Lower leg skin (tissue), 4 donors: ENCODE measurements at places on chromosomes 3 and 15. TPM values are rescaled to one million over a fixed set of nuclear protein-coding genes. Genes with fewer than 3 reads are reported as not detected.

SENP7 gene
- total RNA-seq = 15.9 TPM

PP2D1 gene
- not detected for total RNA-seq

APBA2 gene
- 1.6 TPM for total RNA-seq

UBE2E1 gene
- 50.5 TPM for total RNA-seq

GRCh38 chr3:15205934-15206661 lies at the start of gene CAPN7:
Gene CAPN7, plus strand, starts transcription at chr3:15206246. Its CDS starts 250 bp downstream, at chr3:15206496.
- peak; percentile 98 for DNase-seq

DNA sequence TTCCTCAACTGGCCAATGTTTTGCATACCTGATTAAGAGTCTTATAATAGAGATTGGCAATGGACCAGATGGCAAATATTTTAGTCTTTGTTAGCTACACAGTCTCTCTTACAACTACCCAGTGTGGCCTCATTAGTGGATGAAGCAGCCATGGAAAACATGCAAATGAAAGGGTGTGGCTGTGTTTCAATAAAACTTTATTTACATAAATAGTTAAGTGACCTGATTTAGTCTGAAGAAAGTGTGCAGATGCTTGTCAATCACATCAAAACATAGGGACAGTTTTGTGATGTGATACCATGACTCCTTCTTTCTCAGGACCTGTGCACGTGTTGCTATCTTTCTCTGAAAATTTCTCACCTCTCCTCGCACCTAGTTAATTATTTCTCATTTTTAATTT lies 309.8 kb upstream of the GRM7 start:
- no peak for DNase-seq

DNA sequence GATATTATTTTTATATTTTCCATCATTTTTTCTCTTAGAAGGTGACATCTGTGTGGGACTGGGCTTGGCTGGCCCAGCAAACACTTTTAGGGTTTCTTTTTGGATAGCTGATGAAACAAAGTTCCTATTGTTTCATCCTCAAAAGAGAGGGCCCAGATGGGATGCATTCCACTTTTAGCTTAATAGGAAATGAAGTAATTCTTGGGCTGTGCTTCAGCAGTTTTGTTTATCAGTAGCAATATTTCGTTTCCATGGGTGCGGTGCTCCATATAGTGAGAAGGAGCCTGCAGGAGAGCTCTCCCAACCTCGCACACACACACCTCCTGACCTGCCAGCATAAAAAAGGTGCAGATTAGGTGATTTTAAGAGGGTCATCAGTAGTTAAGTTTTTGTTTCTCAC lies 147.5 kb downstream of the AKAP13 start:
- peak; percentile 36 for DNase-seq

DNA sequence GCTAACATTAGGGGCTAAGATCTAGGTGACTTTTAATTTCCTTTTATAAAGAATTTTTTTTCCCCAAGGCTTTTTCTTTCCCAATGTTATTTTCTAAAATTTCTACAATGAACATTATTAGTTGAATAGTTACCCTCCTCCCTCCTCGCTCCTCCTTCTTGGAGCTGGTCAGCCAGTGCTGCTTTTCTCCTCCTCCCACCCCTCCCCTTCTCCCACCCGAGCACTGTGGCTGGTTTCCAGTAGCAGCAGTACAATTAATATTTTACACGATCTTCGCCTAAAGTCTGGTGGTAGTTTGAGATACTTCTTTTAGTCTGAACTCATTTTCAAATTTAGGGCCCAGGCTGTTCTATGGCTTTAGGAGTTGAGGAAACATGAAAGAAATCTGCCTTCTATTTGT lies 41.6 kb downstream of the EEFSEC start:
- DNase-seq = no peak

DNA sequence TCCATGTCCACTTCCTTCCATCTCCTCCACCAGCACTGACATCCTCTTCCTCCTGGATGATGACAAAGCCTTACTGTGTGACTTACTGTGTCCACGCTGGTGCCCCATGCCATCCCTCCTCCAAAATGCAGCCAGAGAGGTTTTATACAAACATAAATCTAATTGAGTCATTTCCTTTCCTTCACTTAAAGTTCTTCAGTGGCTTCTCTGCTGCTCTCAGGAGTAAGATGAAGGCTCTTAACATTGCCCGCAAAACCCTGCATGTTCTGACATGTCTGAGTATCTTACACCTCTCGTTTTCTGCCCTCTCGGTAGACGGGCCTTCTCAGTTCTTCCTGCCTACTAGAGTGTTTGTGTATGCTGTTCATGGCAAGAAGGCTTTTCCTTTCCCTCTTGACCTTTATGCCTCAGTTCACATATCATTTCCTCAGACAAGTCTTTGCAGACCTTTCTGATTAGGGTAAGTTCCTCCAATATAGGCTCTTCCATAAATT lies 175.5 kb downstream of the CFAP20DC start:
- no peak for DNase-seq

- no peak for DNase-seq
Observed at GRCh38 chr15:99895956-99896311, 162.7 kb upstream of the LYSMD4 start.

- no peak for DNase-seq
Observed at GRCh38 chr15:35583863-35584528, 38.0 kb upstream of the DPH6 start.

GRCh38 chr3:153897842-153898241 lies 223.3 kb upstream of the ARHGEF26 start:
- DNase-seq = no peak

DNA sequence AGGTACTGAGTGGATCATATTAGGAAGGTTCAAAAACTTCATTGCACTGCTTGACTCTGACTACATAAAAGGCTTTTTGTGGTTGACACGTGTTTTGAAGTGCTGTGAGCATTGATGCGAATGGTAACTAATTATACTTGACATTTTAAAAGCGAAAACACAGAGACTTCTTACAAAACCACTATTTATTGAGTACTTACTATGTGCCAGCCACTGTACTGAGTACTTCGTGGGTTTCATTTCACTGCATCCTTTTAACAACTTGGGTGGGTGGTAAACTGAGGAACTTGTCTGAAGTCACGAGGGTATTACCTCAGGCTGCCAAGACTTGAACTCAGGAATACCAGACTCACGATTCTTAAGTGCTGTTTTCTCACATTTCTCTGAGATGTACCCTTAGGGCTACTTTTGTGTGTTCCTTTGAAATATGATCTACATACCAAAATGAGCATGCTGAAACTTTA lies 45.3 kb upstream of the PPP4R2 start:
- no peak for DNase-seq

- peak; percentile 22 for DNase-seq
Observed at GRCh38 chr15:27059610-27060202, 88.7 kb downstream of the GABRG3 start.

- DNase-seq = no peak
Observed at GRCh38 chr3:194399874-194400411, 877 bp upstream of the GP5 start.

GRCh38 chr15:70086636-70087035 lies 11.1 kb downstream of the TLE3 start:
- no peak for DNase-seq

GRCh38 chr15:26590676-26591075 lies 182.2 kb downstream of the GABRB3 start:
- DNase-seq = no peak

- DNase-seq = no peak
Observed at GRCh38 chr3:107271787-107272387, 105.4 kb upstream of the CCDC54 start.

DNA sequence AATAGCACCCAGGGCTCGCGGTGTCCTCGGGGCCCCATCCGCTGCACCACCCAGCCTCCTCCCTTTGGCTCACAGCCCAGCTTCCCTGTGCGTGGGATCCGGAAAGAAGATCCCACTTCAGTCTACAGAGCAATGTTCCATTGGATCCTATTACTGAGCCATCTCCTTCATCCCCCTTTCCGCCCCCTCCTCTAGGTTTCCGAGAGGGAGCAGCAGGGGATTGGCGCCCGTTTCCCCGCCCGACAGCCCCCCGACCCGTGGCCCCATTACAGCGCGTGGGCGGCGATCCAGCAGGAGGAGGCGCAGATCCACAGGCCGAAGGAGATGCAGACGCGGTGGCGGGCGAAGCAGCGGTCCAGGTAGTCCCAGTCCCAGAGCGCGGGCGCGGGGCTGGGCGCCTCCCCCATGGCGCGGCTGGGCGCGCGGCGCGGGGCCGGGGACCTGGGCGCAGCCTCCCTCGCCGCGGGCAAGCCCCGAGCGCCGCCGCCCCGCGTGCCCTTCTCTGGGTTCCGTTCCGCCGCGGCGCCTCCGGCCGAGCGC lies 340 bp downstream of the TMEM44 start:
- peak; percentile 86 for DNase-seq
